ENCODE measurements at places on chromosomes 11 and 22.

- DNase-seq, result no peak
Observed at GRCh38 chr11:56910785-56911184, 77.9 kb upstream of the OR5AK2 start.

- DNase-seq, result no peak
Observed at GRCh38 chr22:50525858-50526107, 385 bp upstream of the SCO2 start.

DNA sequence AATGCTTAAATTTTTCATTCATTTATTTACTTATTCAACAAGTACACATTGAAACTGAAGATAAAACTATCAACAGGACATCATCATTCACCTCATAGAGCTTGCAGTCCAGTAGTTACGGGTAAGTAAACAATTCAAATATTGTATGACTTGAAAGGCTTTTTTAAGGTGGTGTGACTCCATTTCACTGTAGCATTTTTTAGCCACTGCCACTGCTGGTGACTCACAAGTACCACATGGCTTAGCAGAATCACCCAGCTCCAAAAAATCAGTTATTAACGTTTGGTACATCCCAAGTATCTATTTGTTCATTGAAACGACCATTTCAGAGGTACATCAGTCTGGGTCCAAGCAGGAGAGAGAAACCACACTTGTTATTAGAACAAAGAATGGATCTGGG, 427.9 kb upstream of the DDI1 start:
- DNase-seq, result no peak

- peak; percentile 75 for DNase-seq
Observed at GRCh38 chr11:117535201-117535849, 207.7 kb downstream of the CEP164 start.

GRCh38 chr22:50171319-50171964, 911 bp downstream of the PANX2 start:
- DNase-seq, result no peak

DNA sequence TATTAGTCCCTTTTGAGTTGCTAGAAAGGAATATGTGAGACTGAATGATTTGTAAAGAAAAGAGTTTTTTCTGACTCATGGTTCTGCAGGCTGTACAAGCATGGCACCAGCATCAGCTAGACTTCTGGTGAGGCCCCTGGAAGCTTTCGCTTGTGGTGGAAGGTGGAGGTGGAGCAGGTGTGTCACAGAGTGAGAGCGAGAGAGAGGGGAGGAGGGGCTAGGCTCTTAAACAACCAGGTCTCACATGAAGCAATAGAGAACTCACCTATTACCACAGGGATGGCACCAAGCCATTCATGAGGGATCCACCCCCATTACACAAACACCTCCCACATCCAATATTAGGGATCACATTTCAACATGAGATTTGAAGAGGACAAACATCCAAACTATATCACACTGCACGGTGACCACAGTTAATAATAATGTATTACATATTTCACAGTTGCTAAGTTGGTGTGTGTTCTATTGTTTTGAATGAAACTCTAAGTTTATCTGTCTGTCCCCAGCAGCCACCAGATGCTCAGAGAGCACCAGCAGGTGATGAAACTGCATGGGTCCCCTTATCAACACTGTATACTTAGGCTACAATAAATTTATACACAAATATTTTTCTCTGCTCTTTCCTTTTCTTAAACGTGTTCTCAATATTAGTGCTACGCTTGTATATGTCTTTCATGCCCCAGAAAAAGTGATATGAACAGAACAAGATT, 14.1 kb downstream of the ZFP91 start:
- no peak for DNase-seq

GRCh38 chr11:64339754-64340408, at the start of gene CCDC88B:
CCDC88B (plus strand) TSS chr11:64340204; CDS start chr11:64340267, 63 bp downstream.
- peak; percentile 87 for DNase-seq

GRCh38 chr11:41579546-41579945, 120.1 kb upstream of the LRRC4C start:
- no peak for DNase-seq

- DNase-seq, result no peak
Observed at GRCh38 chr11:92511522-92512203, 287.0 kb downstream of the FAT3 start.

GRCh38 chr22:16783930-16784354, 41.3 kb downstream of the XKR3 start:
- peak; percentile 1 for DNase-seq

- peak; percentile 48 for DNase-seq
Observed at GRCh38 chr11:70888061-70888460, 364.3 kb downstream of the SHANK2 start.

DNA sequence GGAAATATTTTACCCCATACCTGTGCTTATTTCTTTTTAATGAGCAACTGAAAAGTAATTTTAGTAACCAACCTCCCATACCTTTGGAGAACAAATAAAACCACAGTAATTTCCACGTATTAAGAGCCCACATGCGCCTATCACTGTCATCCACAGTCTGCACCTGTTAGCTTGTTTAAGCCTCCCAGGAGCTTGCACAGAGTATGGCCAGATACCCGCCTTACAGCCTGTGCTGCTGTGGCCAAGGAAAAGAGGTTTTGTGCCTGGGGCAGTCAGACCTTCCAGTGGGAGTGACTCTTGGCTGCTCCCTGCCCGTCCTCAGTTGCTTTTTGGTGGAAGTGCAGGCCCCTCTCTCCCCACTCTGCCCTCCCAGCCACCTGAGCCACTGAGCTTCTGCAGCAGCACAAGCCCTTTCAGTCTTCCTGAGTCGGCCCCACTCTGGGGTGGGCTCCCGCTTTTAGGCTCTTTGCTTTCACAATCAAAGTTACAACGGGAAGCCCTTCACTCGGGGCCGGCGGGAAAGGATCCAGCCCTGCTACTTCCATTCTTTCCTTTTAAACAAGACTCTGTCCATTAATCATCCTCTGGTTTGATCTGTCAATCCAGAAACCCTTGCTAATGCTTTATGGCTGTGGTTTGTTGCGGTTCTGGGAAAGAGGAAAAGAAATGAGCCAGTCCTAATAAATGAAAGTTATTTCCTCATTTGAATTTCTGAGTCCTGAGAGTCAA, 308.8 kb downstream of the TBC1D22A start:
- peak; percentile 15 for DNase-seq

DNA sequence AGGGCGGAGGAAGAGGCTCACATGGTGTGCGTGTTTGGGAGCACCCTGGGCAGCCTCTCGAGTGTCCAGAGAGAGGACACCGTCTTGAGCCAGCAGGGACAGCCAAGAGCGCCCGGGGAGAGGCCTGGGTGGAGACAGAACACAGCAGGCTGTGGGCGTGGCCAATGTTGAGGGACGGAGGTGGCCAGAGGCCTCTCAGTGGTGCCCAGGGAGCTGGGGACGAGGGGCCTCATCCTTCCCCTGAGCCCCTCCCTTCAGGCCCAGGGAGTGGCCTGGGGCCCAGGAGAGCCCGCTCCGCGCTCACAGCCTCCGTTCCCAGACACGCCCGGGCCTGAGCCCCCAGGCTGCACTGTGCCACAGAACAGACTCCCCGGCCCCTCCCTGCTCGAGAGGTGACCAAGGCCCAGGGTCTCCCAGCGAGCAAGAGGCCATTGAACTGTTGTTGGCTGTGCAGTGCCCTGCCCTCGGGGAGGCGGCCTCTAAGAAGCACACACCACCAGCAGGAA, 48.4 kb downstream of the CDKN1C start:
- peak; percentile 45 for DNase-seq

GRCh38 chr11:122709039-122709760, 53.7 kb downstream of the UBASH3B start:
- peak; percentile 55 for DNase-seq

GRCh38 chr11:119612814-119613213, 116.2 kb downstream of the NECTIN1 start:
- DNase-seq, result no peak

GRCh38 chr11:69166218-69167115, 10.7 kb downstream of the SMIM38 start:
- DNase-seq, result peak; percentile 91

DNA sequence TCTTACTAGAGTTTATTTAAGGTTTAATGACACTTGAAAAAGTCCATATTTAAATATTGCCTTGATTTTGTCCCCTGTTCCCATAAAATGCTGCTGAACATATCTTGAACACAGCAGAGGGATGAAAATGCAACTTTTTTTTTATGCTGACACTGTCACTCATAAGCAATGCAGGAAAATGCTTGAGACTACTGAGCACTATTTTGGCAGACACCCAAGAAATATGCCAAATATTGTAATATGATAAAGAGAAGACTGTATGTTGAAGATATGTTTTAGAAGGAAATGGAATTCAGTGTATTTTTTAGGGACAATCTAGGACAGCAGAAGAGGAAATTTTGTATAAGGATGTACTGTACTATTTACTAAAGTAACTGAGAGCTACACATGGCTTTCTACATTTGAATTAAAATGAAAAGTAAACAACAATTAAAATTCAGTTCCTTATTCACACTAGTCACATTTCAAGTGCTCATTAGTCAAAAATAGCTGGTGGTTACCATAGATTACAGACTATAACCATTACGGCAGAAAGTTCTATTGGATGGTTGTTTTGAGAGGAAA, 58.6 kb downstream of the LRRC4C start:
- no peak for DNase-seq

DNA sequence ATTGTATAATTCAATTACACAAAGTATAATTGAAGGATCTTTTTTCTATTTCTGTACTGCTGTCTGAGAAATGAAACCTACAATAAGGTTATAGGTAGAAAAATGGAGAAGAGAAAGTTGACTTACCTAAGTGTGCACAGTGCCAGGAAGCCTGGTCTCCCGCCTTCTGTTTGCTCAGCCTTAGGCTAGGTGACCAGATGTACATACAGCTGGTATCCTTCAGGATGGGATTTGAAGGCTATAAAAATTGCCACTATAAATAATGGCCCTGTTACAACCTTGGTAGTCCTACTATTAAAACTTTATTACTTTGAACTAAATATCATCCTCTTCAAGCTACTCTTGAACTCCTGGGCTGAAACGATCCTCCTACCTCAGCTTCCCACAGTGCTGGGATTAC, 19.7 kb downstream of the OR51E2 start:
- no peak for DNase-seq

DNA sequence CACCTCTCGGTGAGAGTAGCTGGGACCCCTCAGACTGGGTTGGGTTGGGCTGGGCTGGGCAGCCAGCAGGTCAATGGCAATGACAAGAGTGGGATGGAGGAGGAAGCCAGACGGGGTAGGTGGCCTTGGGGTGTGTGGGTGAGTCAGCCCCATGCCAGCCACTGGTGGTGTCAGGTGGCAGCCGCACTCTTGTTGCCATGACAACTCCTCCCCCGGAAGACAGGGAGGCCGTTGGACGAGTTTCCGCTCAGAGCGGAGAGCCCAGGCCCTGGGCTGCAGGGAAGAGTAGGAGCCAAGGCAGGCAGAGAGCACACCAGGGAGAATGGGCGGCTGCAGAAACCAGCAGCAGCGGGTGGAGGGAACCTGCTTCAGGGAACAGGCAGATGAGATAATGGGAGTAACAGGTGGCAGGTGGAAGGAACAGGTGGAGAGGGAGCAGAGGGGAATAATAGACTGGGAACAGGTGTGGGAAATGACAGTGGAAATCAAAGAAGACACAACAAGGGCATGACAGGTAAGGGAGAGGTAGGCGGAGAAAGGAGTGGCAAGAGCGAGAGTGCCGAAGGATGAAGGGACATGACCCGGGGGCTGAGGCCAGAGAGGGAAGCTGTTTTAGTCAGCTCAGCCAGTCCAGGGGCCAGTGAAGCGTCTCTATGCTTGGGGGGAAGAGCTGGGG, 8.7 kb downstream of the SPTBN2 start:
- DNase-seq, result peak; percentile 81

DNA sequence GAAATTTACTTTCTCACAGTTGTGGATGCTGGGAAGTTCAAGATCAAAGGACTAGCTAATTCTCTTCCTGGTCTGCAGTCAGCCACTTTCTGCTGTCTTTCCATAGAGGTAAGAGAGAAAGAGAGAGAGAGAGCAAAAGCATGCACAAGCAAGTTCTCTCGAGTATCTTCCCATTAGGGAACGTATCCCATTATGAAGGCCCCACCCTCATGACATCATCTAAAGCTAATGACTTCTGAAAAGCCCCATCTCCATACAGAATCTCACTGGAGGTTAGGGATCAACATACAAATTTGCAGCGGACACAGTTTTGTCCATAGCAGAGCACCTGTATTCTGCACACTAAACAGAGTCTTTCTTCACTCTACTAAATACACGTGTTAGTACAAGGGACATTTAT, 17.4 kb upstream of the SLC22A9 start:
- DNase-seq, result no peak

GRCh38 chr11:44960200-44960845, 9.6 kb upstream of the TP53I11 start:
- no peak for DNase-seq

- DNase-seq, result no peak
Observed at GRCh38 chr22:37007651-37008050, 11.6 kb downstream of the TST start.

- DNase-seq, result peak; percentile 60
Observed at GRCh38 chr22:30253205-30253852, 6.8 kb upstream of the LIF start.

- DNase-seq, result no peak
Observed at GRCh38 chr22:23759566-23759965, 3.2 kb upstream of the C22orf15 start.

GRCh38 chr11:8354622-8355415, 91.1 kb upstream of the LMO1 start:
- DNase-seq, result peak; percentile 20

DNA sequence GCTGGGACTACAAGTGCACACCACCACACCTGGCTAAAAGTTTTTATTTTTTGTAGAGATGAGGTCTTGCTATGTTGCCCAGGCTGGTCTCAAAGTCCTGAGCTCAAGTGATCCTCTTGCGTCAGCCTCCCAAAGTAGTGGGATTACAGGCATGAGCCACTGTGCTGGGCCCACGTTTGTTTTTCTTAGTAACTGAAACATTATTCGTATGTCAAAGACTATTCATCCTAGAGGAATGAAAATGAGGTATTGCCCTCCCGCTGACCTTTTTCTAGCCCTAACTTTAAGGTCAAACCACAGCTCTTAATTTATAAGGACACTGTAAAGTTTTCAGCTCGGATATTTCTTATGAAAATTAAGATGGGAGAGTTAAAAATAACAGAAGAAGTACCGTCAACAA, 33.2 kb upstream of the PAX6 start:
- no peak for DNase-seq

GRCh38 chr22:17429516-17429915, 60.3 kb downstream of the CECR2 start:
- peak; percentile 36 for DNase-seq

DNA sequence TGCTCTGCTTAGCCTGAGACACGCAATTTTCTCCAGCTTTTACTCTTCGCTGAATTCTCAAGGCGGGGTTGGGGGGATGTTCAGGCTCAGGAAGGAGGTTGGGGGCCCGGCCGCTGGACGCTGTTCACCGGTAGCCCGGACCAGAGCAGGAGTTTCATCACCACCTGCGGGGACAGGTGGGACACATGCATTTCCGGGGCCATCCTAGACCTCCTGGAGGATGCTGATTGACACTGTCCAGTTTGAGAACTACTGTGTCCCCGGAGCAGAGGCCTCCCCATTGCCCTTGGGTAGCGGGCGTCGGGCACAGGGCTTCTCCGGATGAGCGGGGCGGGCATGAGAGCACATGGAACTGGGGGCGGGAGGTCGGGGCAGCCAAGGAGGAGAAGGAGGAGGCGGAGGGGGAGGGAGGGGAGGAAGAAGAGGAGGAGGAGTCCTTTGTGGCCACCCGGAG, 144.0 kb upstream of the GRK3 start:
- DNase-seq, result no peak

GRCh38 chr22:22710719-22711531, 66.5 kb downstream of the GGTLC2 start:
- peak; percentile 52 for DNase-seq

Measured in suppressor macrophage (primary cell).